Activated T-helper 1 cell treated with Interleukin-2 at 50 U/mL for 16 hours (primary cell): ENCODE measurements at places on chromosomes 16 and 17.

DNA sequence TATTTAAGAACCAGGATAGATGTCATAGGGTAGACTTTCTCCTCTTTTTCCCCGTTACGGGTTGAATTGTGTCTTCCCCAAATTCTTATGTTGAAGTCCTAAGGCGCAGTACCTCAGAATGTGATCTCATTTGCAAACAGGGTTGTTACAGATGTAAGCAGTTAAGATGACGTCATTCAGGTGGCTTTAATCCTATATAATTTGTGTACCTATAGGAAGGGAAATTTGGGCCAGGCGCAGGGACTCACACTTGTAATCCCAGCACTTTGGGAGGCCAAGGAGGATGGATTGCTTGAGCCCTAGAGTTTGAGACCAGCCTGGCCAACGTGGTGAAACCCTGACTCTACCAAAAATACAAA lies 99.5 kb upstream of the DHX40 start:
- no peak for DNase-seq

GRCh38 chr17:58268774-58269556 lies 11.8 kb downstream of the MPO start:
- no peak for DNase-seq

- DNase-seq: no peak
Measured at GRCh38 chr17:10268005-10268404, 69.6 kb upstream of the GAS7 start.

GRCh38 chr16:27475561-27475960 lies 73.6 kb downstream of the IL21R start:
- DNase-seq: no peak

GRCh38 chr17:81738801-81739393 lies 26.8 kb downstream of the SLC25A10 start:
- DNase-seq: no peak

- DNase-seq: no peak
Measured at GRCh38 chr16:80573700-80574120, 32.9 kb downstream of the DYNLRB2 start.

GRCh38 chr16:87822108-87822970 lies 47.0 kb downstream of the SLC7A5 start:
- no peak for DNase-seq
